SJCRH30 (cell line): ENCODE measurements at places on chromosomes 1 and 21. TPM values are rescaled to one million over a fixed set of nuclear protein-coding genes. Genes with fewer than 3 reads are reported as not detected.

GRCh38 chr21:24420689-24421088 lies 1186.6 kb downstream of the MRPL39 start:
- no peak overlapping the region for H3K27ac ChIP-seq
- H3K36me3 ChIP-seq, result no peaks in the 10 kb centered on the region
- no peak for DNase-seq
- H3K4me1 ChIP-seq, result no peaks in the 10 kb centered on the region
- H3K4me3 ChIP-seq, result no peak overlapping the region

- no peaks in the 10 kb centered on the region for H3K36me3 ChIP-seq
- peak; percentile 74 for DNase-seq
- peak overlapping the region; percentile 60 for H3K27ac ChIP-seq
- H3K27me3 ChIP-seq, result no peaks in the 10 kb centered on the region
- H3K4me3 ChIP-seq, result no peak overlapping the region
Observed at GRCh38 chr1:117683571-117684285, 77.9 kb downstream of the TENT5C start.

The GORAB gene
- 9.0 and 10.9 TPM in 2 replicates for total RNA-seq

DNA sequence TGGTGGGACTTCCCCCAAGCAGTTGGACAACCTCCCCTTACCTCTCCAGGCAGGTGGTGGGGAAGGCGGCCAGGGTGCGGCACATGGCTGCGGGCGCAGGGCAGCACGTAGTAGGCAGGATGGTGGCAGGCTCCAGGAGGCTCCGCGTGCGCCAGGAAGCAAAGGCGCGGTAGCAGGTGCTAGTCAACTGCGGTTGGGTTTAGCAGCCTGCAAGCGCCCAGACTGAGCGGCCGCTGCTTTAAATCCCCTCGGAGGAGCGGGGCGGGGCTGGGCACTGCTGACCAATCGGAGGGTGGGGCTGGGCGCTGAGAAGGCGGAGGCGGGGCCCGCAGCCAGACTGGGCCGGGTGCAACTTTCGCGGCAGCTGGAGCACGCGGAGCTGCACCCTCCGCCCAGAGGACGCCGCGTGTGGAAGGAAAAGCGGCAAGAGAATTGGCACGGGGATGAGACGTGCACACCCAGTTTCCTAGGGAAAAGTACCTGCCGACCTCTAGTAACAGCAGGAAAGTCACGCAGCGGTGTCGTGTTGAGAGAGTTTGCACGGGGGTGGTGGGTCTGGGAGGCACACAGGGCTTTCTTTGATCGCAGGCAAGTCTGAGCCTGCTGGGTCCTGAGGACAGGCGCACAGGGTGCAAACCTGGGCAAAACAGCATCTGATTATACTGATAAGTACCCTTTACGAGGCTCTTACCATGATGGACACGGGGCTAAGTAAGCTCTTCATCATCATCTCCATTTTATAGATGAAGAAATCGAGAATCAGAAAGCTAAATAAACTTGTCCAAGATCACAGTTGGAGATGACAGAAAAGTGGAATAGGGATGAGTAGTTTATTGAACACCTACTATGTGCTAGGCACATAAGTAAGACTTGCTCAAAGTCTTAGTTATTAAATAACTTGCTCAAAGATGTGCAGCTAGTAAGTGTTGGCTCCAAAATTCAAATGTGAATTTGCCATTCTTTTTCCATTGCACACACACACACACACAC lies at the start of gene RGS16:
Gene RGS16, minus strand, starts transcription at position 215 of the 990 bp plus-strand sequence. Its CDS starts 130 bp downstream, at position 85.
- peaks cover 40% of the 10 kb centered on the region for H3K36me3 ChIP-seq
- H3K27ac ChIP-seq, result peak within 1 kb of the TSS; percentile 75
- H3K4me3 ChIP-seq, result peak within 1 kb of the TSS; percentile 94
- DNase-seq, result peak; percentile 95

DNA sequence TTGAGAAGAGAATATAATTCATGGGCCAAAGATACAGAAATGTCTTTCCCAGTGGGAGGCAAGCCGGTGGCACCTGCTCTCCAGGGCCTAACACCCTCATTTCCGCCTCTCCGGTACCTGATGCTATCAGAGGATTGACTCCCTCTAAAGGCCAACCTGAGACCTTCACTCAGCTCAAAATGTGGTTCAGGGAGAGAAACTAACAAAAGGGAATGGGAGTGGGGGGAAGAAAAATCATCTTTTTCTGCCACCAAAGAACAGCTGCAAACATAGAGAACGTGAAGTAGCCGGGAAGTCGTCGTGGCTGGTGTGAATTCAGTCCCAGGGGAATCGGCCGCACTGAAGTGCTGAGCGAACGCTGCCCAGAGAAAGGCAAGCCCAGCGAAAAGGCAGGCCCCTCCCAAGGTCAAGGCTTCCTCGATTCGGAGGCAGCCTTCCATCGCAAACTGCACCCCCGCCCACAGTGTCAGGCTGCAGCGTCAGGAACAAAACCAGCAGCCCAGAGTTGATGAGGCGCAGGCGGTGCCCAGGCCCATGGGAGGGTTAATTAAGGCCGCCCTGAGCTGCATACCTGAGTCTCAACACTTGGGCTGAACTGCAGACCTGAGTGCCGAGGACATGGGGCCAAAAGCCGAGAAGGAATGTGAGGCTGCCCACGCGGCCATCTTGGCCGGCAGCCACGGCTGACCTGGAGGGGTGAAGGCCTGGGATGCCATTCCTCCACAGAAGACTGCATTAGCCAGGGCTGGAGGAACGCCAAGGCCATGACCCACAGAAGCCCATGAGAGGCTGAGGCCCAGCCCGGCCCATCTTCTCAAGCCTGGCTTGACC lies 160.2 kb downstream of the PSMG1 start:
- DNase-seq, result peak; percentile 71
- H3K4me3 ChIP-seq, result peak overlapping the region; percentile 16; the same call in 1 of the 2 replicates
- no peaks in the 10 kb centered on the region for H3K27me3 ChIP-seq
- peaks cover 15% of the 10 kb centered on the region for H3K4me1 ChIP-seq

DNA sequence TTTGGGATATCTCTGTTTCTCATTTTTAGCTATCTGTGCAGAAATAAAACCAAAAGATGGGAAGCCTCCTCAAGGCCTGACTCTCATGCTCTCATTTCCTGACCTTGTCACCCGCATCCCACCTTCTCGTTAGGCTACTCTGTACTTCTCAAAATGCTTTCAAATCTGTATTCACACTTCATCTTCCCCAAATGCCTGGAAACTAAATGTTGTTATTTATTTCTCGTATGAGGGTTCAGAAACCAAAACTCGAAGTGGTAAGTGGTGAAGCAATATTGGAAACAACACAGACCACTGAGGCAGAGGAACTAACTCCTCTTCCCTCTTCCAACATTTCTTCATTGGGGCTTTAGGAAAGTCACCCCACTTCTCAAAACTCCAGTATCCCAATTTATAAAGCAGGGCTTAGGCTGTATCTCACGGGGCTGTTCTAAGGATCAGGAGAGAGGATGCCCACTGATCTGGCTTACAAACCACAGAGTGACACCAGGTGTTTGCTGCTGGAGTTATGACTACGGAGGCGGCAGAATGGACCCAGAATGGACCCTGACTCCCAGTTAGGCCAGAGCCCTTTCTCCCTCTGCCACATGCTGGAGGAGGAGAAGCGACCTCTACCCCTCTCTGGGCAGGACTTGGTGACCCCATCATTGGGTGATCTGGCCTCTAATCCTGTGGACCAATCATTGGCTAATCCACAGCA lies 3.5 kb downstream of the SLAMF7 start:
- peaks cover 14% of the 10 kb centered on the region for H3K4me1 ChIP-seq
- no peak overlapping the region for H3K4me3 ChIP-seq
- H3K36me3 ChIP-seq, result no peaks in the 10 kb centered on the region
- H3K27ac ChIP-seq, result peak overlapping the region; percentile 76
